Stimulated activated CD4-positive, alpha-beta T cell treated with anti-CD3 and anti-CD28 coated beads, Interleukin-4, amount 100 ng/mL, for 48 hours (primary cell): ENCODE measurements at places on chromosomes 4 and X.

- DNase-seq, result no peak
These were observed 15.3 kb upstream of the PUDP start for GRCh38 chrX:7163146-7163677.

GRCh38 chrX:77174680-77175519 is 272.3 kb upstream of the FGF16 start:
- DNase-seq, result no peak

DNA sequence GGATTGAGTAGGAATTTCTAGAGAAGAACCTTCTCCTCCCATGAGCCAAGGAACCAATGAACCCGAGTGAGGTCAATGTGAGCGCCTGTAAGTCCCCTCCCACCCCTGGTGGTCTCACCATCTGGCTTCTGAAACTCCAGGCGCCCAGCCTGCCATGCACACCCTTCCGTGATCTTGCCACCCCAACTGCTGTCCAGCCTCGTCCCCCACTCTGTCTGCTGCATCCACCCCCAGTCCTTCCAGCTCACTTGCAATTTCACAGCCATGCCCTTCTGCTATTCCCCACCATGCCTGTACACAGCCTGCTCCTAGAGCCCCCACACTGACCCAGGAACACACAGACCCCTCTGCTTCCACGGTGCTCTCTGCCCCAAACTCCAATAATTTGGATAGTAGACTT is 323.7 kb downstream of the STK32B start:
- DNase-seq, result no peak

DNA sequence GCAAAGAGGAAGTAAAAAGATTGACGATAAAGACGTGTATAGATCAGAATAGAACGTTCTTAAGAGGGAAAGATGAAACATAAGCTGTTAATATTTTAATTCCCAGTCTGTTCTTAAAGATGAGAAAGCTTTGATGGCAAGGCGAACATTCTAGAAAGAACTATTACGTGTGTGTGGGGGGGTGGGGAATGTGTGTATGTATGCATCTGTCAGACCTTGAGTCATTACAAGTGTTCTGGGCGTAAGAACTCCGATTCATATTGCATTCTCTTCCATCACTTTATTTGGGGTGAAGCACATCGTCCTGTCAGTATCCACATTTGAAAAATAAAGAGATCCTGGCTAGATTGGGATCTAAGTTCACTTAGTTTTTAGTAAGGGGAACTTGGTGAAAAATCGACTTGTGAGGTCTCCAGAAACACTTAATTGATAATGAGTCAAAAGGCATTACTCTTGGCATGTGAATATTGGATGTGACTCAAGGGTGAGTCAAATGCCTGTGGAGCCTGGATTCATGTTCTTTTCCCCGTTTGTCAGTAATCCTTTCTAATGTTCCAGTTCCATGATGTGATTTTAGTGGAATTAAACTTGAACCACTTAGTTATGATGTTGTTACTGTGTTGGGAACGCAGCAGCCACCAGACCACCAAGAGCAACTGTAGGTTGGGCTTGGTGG is 3.1 kb downstream of the SMS start:
- DNase-seq, result no peak

DNA sequence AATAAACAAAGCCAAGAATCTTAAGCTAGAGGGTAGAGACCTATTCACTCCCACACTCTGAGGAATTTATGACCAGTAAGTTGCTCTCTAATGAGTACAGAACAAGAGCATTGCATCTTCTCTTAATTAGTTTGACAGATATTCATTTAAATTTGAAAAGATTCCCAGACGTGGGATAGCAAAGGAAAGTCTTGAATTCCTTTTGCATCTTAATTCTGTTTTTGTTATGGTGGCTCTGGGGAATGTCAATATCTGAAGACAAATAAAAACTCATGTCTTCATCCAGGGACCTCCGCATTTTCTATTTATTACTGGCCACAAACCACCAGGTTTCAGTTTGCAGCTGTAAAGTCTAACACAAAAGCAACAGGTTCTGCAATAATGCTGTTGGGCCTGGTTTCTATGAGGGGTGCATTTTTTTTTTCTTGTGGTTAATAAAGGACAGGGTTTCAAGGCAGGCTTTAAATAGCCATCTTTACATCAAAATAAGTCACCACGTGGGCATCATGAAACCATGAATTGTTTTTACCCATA is 172.3 kb downstream of the SHROOM3 start:
- DNase-seq, result no peak

DNA sequence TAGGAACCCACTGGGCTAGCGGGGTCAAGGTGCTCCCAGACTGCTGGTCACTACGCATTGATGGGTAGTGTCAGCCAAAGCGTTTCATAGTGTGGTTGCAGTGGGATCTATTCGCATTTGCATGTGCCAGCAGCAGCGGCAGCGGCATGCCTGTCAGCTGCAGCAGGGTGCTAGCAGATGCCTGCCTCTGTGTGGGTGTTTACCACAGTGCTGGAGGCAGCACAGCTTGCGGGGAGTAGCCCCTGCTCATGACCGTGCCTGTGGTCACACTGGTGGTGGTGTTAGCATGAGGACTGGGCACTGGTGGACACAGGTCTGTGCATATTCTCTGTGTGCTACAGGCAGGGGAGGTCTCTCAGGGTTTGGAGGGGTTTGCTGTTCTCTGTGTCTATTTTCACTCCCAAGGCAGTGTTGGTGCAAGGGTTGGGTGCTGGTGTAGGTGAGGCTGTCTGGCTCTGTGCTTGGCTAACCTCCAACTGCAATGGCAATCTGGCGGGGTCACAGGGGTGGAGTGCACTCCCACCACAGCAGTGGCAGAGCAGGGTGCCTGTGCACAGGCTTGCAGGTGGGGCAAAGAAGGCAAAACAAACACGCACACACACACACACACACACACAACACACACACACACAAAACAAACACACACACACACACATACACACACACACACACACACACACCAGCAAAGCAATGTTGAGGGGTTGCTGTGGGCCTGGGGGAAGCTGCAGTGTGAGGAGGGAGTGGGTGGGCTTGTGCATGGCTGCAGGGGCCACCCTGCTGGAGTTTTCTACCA is 184.4 kb downstream of the GLUD2 start:
- DNase-seq, result no peak
